Germinal center (tissue), 1 donor: ENCODE measurements at places on chromosomes 5 and 9.

DNA sequence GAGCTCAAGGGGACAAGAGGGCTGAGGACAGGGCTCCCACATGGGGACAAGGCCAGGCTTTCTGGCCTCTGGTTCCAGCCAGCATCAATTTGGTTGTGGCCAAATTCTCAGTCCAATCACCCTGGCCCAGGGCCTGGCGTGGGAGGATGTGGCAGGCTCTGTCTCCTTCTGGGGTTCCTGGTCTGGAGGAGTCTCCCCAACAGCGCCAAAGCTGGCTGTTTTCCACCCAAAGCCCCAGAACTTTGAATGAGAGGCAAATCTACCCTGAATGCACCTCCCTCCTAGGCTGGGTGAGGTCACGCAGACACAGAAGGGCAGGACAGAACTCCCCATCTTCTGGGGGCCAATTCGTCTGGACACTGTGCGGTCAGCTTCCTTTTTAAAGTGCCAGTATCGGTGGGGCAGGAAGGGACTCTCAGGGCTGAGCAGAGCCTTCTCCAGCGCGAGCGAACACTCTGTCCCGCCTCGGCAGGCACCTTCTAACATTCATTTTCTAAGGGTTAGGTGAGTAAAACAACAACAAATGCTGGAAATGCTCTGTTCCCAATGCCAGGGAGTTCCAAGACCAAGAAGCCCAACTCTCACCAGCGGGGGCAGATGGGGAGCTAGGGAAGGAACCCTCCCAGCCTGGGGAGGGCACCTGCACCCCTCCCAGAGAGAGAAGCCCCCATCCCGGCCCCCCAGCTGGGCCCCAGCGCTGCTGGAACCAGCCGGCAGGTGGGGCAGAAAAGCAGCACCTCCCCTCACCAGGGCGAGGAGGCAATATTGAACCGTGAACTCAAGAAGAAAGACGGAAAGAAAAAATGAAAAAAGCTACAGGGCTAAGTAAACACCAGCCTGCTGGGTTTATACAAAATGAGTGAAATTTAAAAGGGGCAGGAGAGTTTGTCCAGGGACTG is 3.7 kb upstream of the DPM2 start:
- no peak for DNase-seq

GRCh38 chr5:144857454-144857853 is 686.8 kb downstream of the KCTD16 start:
- DNase-seq: no peak

DNA sequence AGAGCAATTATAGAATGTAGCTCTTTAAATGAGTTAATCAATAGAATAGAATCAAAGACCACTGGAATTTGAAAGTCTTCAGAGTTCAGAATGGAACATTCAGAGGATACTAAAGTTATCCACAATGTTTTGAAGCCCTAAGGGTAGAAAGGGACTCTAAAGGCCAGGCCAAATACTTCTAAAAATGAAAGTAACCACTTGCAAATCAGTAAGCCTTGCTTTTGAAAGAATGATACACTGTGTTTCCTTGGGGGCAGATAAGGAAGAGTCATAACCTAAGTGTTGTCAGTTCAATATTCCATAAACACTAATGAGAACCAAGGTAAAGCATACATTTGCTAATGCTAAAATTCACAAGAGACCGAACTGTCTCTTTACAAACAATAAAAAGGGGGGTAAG is 813.5 kb downstream of the PTPRD start:
- no peak for DNase-seq

- DNase-seq: no peak
Observed at GRCh38 chr5:140041492-140042392, 1.4 kb downstream of the NRG2 start.

- peak; percentile 33 for DNase-seq
Observed at GRCh38 chr5:17316970-17317459, 99.6 kb downstream of the BASP1 start.

- no peak for DNase-seq
Observed at GRCh38 chr9:74331607-74332006, 165.5 kb upstream of the RORB start.

DNA sequence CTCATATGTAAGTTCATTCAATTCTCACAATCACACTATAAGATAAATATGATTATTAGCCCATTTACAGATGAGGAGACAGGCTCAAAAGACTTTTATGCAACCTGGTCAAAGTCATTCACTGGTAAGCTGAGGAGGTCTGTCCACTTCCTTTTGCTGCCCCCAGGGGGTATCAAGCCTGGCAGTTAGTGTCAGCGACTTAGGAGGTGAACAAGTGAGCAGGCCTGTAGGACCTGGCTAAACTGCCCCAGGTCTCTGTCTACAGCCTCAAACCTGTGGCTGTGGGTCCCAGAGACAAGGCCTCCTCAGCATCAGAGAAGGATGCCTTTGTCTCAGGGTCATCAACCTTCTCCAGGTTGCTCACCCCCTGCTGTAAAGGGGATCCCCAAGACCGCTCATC is 10.4 kb downstream of the TGFBI start:
- no peak for DNase-seq

- no peak for DNase-seq
Observed at GRCh38 chr5:112161392-112161748, 257.7 kb downstream of the EPB41L4A start.

GRCh38 chr9:88528080-88528790 is 6.7 kb upstream of the NXNL2 start:
- no peak for DNase-seq

DNA sequence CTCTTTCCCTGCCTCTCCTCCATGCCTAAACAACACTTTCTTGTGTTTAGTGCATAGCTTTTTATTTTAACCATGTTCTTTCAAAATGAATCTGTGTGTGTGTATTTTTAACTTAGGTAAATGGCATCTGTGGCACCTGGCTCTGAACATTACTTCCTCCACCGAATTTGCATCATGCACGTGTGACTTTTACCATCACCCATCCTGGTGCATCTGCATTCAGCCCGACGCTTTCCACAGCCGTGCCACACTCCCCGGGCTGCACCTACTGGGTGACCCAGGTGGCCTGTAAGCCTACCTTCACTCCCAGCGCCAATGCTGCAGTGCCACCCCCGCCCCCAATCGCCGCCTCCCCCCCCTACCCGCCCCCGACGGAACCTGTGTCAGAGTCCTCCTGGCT is 12.7 kb upstream of the FCN1 start:
- DNase-seq: peak; percentile 93

GRCh38 chr5:154248691-154249090 is 58.2 kb downstream of the GALNT10 start:
- no peak for DNase-seq

DNA sequence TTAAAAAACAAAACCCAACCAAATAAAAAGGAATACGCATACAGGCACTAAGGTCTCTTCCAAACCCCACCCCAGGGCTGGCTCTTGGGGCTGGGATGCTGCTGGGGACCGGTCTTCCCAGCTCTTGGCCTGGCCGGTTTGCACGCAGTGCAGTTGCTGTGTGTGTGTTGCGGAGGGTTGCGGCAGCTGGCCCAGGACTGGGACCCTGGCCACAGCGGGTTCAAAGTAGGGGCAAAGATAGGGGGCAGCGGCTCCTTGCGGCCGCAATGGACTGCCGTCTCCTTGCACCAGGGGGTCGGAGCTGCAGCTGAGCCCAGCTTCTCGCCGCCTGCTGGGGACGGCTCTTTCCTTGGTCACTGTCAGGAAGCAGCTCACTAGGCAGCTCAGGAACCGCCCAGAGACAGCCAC is 5.0 kb downstream of the DMRT3 start:
- DNase-seq: no peak

DNA sequence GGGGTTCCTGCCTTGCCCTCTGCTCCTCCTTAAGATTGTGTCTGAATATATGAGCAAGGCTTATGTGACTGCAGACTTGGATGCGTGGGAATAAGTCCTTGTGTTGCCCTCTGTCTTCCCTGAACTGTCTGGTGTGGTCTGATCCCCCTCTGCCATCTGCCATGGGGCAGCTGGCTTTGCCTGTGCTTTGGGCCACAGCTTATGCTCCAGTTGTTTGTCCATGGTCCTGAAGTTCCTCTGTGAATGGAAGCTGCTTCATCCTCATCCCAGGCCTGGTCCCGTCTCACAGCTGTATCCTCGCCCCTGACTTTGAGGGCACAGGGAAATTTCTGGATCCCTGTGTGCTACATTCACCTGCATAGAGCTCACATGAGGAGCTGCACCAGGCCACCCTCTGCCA is 14.7 kb downstream of the IL31RA start:
- no peak for DNase-seq

DNA sequence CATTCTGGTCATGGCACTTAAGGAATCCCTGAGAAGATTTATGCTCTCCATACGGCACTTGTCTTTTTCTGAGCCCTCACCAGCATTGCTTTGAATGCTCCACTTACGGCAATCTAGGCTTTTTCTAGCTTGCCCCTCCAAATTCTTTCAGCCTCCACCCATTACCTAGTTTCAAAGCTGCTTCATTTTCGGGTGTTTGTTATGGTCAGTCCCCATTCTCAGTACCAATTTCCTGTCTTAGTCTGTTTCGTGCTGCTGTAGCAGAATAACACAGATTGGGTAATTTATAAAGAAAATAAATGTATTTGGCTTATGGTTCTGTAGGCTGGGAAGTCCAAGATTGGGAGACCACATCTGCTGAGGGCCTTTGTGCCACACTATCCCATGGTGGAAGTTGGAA is 42.0 kb downstream of the ARHGEF28 start:
- DNase-seq: no peak

- DNase-seq: no peak
Observed at GRCh38 chr5:50929174-50929573, 262.7 kb downstream of the PARP8 start.

- no peak for DNase-seq
Observed at GRCh38 chr9:34318163-34318790, 10.8 kb downstream of the KIF24 start.

GRCh38 chr5:119280380-119280779 is 75.4 kb upstream of the TNFAIP8 start:
- DNase-seq: no peak

DNA sequence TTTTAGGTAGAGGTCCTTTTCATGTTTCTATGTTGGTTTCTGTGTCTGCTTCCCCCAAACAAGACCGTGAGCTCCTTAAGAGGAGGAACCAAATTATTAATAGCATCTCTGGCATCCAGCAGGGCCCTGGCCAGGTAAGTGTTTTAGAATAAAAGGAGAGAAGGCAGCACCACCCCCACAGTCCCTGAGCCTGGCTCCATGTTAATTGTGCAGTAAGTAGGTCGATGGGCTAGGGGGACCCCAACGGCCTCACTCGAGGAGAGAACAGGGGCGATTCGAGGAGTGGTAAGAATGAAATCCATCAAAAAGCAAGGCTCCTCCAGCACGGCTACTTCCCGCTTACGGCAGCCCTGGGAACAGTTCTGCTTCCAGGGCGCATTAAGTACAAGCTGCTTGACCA is 67.0 kb downstream of the GABBR2 start:
- no peak for DNase-seq

DNA sequence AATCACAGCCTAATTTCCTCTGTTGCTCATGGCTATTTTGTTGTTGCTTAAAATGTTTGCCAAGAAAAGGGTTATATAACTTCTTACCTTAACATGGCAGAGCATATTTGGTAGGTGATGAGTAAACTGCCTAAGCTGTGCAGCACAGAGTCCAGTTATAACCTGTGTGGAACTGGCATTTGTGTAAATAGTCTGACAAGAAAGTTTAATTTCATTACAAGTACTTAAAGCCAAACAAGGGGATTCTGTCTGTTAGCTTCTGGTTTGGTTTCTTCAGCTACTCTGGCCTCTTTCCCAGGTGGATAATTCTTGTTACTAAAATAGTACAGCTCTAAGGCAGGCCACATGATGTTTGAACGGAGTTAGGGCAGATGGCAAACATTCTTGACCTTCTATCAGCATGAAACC is 72.2 kb downstream of the PTCD2 start:
- DNase-seq: no peak

DNA sequence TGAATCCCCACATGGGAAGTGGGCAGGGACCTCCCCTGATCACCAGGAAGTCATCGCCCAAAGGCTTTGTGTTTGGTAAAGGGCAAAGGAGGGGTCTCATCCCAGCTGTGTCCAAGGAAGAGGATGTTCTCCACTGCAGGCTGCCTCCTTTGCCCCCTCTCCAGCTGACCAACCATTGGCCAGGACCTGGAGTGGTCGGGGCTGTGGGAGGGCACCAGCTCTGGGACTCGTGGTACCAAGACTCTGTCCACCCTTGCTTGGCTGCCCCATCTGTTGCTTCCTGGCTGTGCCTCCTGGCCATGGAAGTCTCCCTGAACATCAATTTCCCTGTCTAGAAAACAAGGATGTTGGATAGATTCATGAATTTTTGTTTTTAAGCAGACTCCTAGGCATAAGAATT is 34.1 kb downstream of the COL15A1 start:
- no peak for DNase-seq

- DNase-seq: no peak
Observed at GRCh38 chr9:108014353-108014752, 524.8 kb upstream of the KLF4 start.

- DNase-seq: no peak
Observed at GRCh38 chr5:137352095-137352494, 147.0 kb downstream of the SPOCK1 start.

DNA sequence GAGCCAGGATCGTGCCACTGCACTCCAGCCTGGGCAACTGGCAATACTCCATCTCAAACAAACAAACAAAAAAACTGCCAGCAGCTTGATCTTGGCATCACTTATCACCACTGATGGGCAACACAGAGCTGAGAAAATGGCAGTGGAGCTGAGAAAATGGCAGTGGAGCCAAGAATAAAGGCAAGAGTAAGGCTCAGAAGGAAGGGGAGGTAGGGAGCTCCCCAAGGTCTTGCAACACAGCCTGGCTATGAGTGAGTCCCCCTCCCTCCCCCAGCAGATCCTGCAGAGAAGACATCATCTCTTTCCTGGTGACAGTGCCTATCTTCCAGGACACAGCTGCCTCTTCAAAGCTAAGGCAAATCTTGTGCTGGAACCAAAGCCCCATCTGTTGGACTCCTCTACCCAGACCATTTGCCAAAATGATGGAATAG is 70.3 kb downstream of the UGCG start:
- DNase-seq: no peak

DNA sequence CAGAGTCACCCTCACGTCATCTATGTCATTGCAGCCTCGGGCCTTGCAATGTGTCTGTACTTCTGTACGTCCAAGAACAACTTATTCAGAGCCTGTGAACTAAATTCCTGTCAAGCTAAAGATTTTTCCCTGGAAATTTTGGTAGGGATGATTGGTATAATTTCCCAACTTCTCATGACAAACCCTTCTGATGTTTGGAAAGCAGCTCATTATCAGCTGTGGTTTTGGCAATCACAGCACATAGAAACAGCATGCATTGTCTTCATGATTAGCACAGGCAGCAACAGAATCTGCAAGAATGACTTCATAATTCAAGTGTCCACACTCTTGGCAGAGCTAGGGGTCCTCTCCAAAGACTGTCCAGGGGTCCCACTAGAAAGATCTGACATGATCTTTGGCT is 49.5 kb downstream of the APBA1 start:
- DNase-seq: no peak

GRCh38 chr5:180618829-180619562 is 27.7 kb upstream of the SCGB3A1 start:
- DNase-seq: peak; percentile 22

- peak; percentile 14 for DNase-seq
Observed at GRCh38 chr9:129822898-129823541, 916 bp downstream of the TOR1A start.

GRCh38 chr9:115757461-115757860 is 396.1 kb upstream of the PAPPA start:
- DNase-seq: no peak

- no peak for DNase-seq
Observed at GRCh38 chr9:110257097-110257841, 962 bp upstream of the TXN start.
